Activated T-helper 1 cell treated with anti-CD3 and anti-CD28 coated beads, Interleukin-2, amount 50 U/mL, for 16 hours (primary cell): ENCODE measurements at places on chromosomes 4 and X.

GRCh38 chr4:16001484-16001858 lies 38.5 kb upstream of the FGFBP2 start:
- peak; percentile 4 for DNase-seq

GRCh38 chr4:105956569-105956968 lies 61.3 kb downstream of the NPNT start:
- no peak for DNase-seq

- no peak for DNase-seq
Observed at GRCh38 chr4:129966175-129966574, 870.2 kb downstream of the C4orf33 start.

GRCh38 chrX:72366701-72367454 lies 61.2 kb upstream of the CITED1 start:
- DNase-seq, result no peak

GRCh38 chr4:173466101-173466500 lies 63.9 kb downstream of the HAND2 start:
- DNase-seq, result no peak

- no peak for DNase-seq
Observed at GRCh38 chr4:148643851-148644250, 201.6 kb upstream of the NR3C2 start.

- no peak for DNase-seq
Observed at GRCh38 chrX:103250977-103251376, 4.0 kb downstream of the TCEAL8 start.

- DNase-seq, result no peak
Observed at GRCh38 chr4:11455201-11455835, 26.6 kb upstream of the HS3ST1 start.

DNA sequence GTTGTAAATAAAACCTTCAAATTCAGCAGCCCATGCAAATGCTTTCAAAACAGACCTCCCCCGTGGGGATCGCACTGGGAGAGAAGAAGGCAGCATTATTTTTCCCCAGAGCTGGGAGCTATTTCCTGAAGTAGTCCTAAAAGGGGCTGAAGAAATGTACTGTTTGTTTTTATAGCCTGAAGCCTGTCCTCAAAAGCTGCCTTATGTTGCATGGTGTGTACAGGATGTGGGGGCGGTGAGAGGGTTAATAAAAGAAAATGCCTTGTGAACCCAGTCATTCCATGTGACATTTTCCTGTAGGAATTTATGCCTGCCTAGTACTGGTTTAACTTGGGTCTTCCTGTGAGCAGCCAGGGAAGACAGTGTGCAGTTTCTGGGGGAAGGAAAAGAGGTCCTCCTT lies 144.1 kb downstream of the SOWAHB start:
- no peak for DNase-seq

DNA sequence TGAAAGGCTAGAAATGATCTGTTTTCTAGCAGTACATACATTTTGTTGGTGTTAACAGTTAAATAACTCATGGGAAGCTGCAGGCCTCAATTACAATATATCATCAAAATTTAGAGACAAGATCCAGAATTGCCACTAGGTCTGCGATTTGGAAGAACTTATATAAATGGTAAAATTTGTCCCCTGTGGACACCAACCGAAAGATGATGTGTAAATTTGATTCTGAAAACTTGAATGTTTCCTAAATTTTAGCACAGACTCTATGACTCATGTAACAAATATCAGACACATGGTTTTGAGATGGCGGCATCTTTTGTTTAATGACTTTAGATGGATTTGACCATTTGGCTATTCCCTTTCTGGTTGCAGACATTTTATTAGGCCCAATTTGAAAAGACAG lies 6.0 kb upstream of the HPGDS start:
- no peak for DNase-seq

DNA sequence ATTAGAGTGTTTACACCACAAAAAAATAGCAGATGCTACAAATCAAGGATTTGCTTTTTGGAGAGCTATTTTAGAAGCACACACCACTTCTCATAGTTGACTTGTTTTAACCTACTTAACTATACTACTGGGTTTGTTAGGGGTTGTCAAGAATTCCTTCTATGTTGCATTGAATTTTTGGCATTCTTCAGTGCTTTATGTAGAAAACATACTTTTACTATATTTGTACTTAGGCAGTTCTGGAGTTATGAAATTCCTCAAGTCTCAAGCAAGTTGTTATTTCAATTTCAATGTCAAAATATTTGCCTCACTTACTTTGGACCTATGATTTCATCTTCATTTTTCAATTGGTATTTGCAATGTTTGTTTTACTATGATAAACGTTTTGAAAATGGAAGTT lies 449.6 kb downstream of the GLUD2 start:
- DNase-seq, result no peak

GRCh38 chr4:106676173-106676921 lies 307.8 kb upstream of the GIMD1 start:
- no peak for DNase-seq

GRCh38 chr4:17418010-17418409 lies 93.9 kb downstream of the QDPR start:
- DNase-seq, result no peak

GRCh38 chrX:67351411-67351810 lies 192.4 kb upstream of the AR start:
- DNase-seq, result no peak

GRCh38 chr4:26108054-26108453 lies 194.0 kb downstream of the SMIM20 start:
- DNase-seq, result no peak

- no peak for DNase-seq
Observed at GRCh38 chr4:140092094-140092851, 61.7 kb downstream of the MAML3 start.

GRCh38 chrX:141220342-141221008 lies 21.8 kb downstream of the SPANXC start:
- no peak for DNase-seq
